Amniotic epithelial cell (primary cell): ENCODE measurements at places on chromosomes 7 and 10.

DNA sequence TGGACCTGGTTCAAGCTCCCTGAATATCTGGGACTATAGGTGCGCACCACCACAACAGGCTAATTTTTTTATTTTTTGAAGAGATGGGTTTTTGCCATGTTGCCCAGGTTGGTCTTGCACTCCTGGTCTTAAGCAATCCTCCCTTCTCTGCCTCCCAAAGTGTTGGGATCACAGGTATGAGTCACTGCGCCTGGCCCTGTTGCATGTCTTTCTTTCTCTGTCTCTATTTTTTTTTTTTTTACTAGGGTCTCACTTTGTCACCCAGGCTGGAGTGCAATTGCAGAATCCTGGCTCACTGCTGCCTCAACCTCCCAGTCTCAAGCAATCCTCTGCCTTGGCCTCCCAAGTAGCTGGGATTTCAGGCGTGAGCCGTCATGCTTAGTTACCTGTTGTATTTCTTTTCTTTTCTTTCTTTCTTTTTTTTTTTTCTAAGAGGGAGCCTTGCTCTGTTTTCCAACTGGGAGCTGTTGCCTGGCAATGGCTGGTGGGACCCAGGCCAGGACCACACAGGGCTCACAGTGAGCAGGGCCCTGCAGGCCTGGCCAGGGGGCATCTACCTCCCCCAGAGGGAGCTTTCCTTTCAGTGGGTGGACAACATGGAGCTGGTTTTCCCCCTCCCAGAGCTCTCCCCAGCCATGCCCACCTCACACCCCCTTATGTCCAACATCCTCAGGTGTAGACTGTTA is 6.0 kb downstream of the MYL7 start:
- peak; percentile 37 for DNase-seq

- peak; percentile 24 for DNase-seq
Measured at GRCh38 chr10:105592468-105592867, 951.4 kb downstream of the SORCS3 start.

- no peak for DNase-seq
Measured at GRCh38 chr7:85306115-85306514, 119.3 kb upstream of the SEMA3D start.

DNA sequence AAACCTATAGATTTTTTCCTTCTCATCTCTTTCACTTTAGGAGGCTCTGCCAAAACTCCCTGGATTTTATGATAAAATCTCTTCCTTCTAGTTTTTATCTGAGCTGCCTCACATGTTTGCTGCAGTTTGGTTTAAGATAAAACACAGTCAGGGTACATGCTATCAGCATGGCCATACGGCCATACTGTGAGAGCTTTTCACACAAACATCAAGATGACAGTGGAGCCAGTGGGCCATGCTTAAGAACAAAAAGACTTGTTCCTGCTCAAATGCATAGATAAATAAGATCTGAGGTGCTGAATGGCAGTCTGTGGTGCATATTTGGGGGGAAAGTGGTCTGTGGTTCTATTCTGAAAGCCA is 91.0 kb downstream of the ELMO1 start:
- DNase-seq: no peak

GRCh38 chr7:105905209-105905909 is 29.0 kb upstream of the ATXN7L1 start:
- DNase-seq: no peak

DNA sequence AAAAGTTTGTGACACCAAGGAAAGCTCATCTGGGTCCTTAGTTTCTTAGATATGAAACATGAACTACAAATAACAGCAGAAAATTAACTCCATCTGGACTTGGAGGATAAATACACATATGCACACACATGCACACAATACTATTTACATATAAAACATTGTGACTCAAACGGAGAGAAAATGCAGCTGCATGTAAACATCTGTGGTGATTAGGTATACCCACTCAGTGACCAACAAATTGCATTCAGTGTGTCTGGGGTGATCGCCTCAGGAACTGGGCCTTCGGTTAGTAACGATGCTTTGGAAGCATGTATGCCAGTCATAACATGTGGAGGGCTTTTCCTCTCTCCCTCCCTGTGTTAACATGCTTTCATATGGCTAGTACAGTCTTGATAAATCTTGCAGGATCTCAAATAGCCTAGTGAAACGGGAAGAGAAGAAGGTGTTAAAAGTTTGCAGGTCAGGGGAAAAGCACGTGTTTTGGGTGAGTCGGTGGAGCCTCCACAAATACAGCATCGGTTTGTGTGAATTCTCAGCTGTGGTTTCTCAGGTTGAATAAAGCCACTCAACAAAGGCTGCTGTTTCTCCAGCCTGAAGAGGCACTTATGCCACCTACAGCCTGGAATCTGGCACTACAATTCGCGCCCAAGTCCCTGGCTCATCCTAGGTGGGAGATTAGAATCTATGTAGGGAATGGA is 8.7 kb upstream of the GLRX3 start:
- DNase-seq: peak; percentile 69

DNA sequence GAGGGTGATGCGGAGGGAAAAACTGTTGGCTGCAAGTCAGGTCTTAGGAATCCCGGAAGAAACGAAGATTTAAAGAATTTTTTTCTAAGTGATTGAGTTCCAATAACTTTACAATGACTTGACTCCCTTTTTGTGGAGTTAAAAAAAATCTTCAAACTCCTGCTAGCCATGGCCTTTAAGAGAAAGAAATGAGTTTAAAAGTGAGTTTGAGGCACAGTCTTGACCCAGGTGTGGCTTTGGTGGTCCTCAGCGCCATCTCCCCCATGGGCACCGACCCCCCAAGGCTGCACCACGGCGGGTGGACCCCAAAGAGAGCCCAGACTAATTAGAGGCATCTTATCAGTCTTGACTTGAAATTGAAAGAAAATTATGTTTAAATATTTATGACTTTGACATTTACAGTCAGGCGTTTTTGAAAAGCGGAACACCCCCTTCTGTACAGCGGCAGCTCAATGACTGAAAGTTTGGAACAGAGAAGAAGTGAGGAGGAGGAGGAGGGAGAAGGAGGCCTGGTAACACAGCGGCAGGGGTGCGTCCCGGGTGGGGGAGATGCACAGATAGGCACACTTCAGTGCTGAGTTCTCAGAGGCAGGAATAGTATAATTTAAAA is 349.6 kb downstream of the DNAJB6 start:
- no peak for DNase-seq

GRCh38 chr7:43906331-43907010 is at the start of gene URGCP:
URGCP (minus strand) TSS chr7:43906596; CDS start chr7:43906575, 21 bp downstream.
- peak; percentile 23 for DNase-seq

GRCh38 chr7:85627791-85628586 is 441.1 kb upstream of the SEMA3D start:
- DNase-seq: no peak

- no peak for DNase-seq
Measured at GRCh38 chr10:44070282-44070681, 314.6 kb downstream of the CXCL12 start.

DNA sequence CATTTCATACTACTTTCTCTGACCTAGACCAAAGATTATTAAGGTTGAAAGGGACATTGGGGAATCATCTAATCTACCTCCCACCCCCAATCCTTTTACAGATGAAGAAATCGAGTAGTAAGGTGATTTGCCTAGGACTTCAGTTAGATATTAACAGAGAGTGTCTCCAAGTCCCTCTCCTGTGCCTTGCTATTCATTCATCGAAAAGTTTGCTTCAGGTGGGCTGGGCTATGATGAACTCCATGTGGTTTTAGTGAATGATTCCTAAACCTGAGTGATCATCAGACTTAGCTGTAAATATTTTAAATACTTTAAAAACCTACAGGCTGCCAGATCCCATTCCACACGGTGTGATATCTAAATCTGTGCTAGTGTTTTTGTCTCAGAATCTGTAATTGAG is 259.4 kb upstream of the SORCS1 start:
- no peak for DNase-seq

- DNase-seq: no peak
Measured at GRCh38 chr10:63503395-63503794, 17.8 kb upstream of the REEP3 start.

GRCh38 chr10:100347568-100348195 is 649 bp downstream of the SCD start:
- no peak for DNase-seq

- no peak for DNase-seq
Measured at GRCh38 chr10:68318331-68319059, 13.4 kb upstream of the HNRNPH3 start.
